ENCODE measurements at places on chromosomes 4 and X.

- peak; percentile 99 for DNase-seq
These were observed 393 bp downstream of the GTPBP6 start for GRCh38 chrX:318068-318738.

DNA sequence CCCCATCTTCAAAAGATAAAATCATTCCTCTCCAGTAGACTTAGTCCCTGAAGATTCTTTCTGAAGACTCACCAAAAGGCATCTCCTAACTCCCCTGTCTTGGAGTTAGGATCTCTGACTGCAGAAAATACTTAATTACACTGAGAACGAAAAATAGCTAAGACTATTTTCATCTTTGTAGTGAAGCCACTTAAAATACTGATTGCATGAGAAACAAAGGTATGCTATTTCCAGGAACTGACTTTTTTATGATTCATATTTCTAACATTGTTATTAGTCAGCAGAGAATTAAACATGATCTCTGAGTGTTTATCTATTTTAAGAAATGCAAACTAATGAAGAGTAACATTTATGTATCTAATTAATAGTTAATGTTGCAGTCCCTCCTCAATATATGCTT lies 71.8 kb upstream of the NR3C2 start:
- peak; percentile 2 for DNase-seq

DNA sequence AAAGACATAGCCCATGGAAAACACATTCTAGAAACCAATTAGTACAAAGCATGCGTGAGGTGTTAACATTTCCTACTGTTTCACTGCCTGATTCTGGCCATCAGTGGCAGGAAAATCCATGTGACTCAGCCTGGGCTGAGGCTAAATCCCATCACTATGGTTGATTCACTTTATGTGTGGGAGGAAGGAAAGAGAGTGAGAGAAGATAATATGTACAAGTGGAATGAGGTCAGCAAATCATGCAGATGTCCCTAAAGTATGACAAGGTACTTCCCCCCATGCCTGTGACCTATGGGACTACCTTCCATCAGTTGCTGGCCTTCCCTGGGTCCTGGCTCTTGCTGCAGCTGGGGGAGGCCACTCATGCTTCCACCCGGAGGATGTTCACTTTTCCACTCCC lies 64.2 kb upstream of the MAP3K15 start:
- DNase-seq = peak; percentile 27

DNA sequence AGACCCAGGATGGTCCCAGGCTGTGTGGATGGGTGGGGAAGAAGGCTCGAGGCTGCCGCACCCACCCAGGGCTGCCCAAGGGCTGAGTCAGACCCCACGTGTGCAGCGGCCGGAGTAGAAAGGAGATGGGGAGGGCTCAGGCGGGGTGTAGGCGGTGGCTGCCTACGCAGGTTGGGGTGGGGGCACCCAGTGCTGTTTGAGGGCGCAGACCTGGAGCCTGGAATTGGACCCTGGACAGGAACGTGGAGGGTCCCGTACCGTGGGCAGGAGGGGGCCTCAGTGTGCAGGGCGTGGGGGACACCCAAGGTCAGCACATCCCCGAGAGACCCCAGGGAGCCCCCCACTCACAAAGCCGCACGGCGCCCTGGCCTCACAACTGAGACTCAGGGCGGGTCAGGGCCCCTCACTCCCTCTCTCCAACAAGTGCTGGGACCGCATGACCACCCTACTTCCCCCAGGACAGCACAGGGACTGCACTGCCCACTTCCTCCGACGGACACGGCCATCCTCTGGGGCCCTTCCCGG lies 79.9 kb downstream of the FAM53A start:
- DNase-seq = no peak

DNA sequence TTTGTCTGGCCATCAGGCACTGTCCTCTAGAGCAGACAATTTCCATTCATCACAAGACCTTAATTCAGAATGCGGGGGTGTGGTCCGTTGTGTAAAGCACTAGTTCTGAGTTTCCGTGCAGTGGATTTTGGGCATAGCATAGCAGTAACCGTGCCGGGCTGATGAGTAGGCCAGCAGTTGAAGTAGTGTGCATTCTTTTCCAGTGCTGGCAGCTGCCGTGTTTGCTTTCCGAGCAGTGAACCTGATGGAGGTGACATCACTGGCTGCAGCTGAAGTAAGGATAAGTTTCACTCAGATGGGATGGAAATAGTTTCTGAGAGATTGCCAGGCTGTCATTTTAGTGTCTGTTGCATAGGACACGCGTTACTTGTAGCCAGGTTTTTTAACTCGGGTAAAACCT lies 107.0 kb upstream of the STIM2 start:
- no peak for DNase-seq

DNA sequence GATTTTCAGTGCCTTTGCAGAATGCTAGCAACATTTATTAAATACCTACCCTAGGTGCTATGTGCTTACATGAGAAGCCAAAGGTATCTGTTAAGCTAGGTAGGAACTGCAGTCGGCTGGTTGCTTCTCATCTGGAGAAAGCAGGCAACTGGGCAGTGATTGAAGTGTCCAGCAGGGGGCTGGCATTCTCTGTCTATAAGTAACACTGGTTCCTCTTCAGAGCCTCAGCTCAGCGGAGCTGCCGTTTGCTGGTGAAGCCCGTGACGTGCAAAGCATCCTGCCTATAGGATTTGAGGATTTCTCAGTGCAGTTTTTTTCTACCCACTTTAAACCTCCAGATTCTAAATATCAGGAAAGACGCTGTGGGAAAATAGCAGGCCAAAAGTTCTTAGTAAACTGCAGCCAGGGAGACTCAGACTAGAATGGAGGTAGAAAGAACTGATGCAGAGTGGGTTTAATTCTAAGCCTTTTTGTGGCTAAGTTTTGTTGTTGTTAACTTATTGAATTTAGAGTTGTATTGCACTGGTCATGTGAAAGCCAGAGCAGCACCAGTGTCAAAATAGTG lies at the start of gene GRPR:
TSS of gene GRPR (plus strand) at position 344 of the 565 bp plus-strand sequence. CDS start 389 bp downstream, outside the sequence.
- peak; percentile 50 for DNase-seq

GRCh38 chrX:14964500-14964899 lies 91.3 kb downstream of the MOSPD2 start:
- DNase-seq = no peak

GRCh38 chr4:81148576-81148975 lies 66.4 kb downstream of the PRKG2 start:
- DNase-seq = no peak

DNA sequence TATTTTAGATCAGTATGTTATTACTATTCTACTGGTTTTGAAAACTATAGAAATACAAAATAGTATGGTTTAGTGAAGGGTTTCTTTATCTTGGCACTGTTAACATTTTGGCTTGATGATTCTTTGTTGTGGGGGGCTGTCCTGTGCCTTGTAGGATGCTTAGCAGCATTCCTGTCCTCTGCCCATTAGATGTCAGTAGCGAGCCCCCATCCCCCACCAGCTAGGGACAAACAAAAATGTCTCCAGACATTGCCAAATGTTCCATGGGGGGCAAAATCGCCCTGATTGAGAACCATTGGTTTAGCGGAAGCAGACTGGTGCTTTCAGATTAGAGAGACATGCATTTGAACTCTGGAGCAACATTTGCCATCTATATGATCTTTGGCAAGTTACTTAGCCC lies 23.3 kb downstream of the SPARCL1 start:
- no peak for DNase-seq

GRCh38 chr4:112753333-112753732 lies 116.4 kb downstream of the LARP7 start:
- DNase-seq = no peak

GRCh38 chrX:70030301-70030767 lies 19.4 kb downstream of the AWAT2 start:
- DNase-seq = peak; percentile 59

DNA sequence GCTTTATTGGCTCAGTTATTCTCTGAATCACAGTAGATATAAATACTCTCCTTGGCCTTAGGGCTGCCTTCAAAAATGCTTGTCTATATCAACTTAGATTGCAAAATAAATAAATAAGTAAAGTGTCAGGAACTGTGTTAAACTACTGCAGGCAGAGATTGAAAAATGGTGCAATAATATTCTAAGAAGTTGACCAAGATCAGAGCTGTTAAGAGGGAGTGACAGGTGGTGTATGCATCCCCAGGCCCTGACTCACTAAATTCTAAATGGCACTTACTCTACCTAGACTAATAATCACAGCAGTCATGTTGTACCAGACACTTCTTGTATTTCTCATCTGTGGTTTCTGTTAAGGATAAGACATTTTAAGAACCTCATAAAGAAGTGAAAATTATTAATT lies 235.1 kb upstream of the SPOCK3 start:
- no peak for DNase-seq

GRCh38 chr4:149465955-149466354 lies 349.7 kb downstream of the IQCM start:
- DNase-seq = no peak
